ENCODE measurements at places on chromosomes 11 and 22. TPM values are rescaled to one million over a fixed set of nuclear protein-coding genes. Genes with fewer than 3 reads are reported as not detected.

The KCNJ4 gene
- 43.3 TPM for total RNA-seq

The UPK2 gene
- not detected for total RNA-seq

The ELMOD1 gene
- 0.30 TPM for total RNA-seq

The FGF19 gene
- total RNA-seq: not detected

Data from heart right ventricle (tissue), 16 donors.